Omental fat pad (tissue), 4 donors: ENCODE measurements at places on chromosomes 3 and 15. TPM values are rescaled to one million over a fixed set of nuclear protein-coding genes. Genes with fewer than 3 reads are reported as not detected.

- DNase-seq = no peak
Measured at GRCh38 chr3:122609798-122610559, 32.5 kb downstream of the PARP15 start.

PLIN1 gene
- 947 TPM for total RNA-seq

ST3GAL6 gene
- total RNA-seq = 15.9 TPM

DNA sequence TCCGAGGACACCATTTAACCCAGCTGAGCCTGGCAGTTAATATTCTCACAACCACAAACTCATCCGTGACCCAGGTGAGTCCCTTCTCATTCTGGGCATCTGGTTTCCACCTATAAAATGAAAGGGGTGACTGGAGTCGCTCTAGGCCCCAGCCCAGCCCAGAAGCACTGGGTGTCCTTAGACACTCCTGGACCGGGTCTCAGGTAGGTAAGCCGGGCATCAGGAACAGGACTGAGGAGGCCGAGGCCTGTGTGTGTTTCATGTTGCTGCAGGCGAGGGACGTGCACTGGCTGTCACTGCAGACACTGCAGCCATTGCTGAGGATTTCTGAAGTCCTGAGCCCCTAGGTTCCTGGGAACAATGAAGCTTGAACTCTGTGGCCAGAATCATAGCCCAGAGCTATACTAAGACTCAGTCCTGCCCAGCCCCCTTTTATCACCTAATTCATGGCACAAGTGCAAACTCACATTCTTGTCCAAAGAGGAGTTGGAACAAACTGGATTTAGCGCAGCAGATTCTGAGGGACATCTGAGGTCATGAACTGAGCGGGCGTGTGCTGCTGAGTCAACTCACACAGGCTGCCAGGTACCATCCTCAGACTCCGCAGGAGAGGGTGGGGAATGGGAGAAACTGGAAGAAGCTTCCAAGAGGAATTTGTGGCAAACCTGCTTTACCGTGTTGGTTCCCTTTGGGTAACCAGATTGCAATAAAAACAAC lies 184.9 kb downstream of the FAM43A start:
- no peak for DNase-seq

GRCh38 chr15:36899696-36900095 lies 200.7 kb downstream of the MEIS2 start:
- DNase-seq = no peak

GRCh38 chr3:100402891-100403290 lies 1.6 kb downstream of the LNP1 start:
- no peak for DNase-seq

DNA sequence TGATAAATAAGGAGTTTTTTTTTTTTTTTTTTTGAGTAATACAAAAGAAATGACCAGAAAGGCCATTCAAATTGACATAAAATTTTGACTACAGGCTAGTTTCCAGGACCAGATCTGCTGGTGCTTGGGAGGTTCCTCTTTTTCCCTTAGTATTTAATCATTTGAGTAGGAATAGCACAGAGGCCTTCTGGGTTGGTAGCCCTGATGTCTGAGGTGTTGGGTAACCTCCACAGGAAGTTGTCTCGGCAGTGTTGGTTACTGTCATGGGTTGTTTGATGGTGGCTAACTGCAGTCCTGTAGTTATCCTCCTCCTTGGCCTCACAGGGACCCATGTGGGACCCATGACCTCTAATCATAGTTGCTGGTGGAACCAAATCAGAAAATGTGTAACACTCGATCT lies 91.1 kb downstream of the USP13 start:
- DNase-seq = no peak

DNA sequence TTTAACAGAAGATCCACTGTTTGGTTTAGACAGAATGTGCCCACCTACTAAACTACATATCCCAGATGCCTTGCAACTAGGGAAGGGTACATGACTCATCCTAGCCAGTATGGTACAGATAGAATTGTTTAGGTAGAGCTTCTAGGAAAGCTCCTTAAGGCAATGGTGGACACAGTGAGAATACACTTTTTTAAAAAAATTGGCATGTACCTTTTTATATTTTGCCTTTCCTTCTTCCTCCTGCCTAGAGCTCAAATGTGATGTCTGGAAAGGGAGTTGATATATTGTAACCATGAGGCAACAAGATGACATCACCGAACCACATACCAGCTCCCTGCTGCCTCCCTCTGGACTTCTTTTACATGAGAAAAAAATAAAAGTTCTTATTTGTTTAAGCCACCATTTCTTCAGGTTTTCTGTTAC lies 14.4 kb upstream of the C3orf80 start:
- DNase-seq = no peak

DNA sequence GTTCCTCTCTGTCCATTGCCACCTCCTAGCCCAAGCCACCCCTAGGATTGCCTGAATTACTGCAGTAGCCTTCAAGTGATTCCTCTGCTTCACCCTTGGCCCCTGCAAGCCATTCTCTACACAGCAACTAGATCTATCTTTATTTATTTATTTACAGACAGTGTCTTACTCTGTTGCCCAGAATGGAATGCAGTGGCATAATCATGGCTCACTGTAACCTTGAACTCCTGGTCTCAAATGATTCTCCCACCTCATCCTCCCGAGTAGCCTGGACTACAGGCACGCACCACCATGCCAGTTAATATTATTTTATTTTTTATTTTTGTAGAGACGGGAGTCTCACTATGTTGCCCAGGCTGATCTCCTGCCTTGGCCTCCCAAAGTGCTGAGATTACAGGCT lies 1.9 kb upstream of the JAGN1 start:
- DNase-seq = no peak

CCR3 gene
- total RNA-seq = not detected

GRCh38 chr3:114005481-114005880 lies 50.8 kb downstream of the CCDC191 start:
- no peak for DNase-seq

GRCh38 chr15:69402816-69403215 lies 11.3 kb upstream of the KIF23 start:
- no peak for DNase-seq

SIDT1 gene
- 7.4 TPM for total RNA-seq

GOLGA8A gene
- 22.3 TPM for total RNA-seq

COL8A1 gene
- total RNA-seq = 145 TPM

- no peak for DNase-seq
Measured at GRCh38 chr3:17945799-17946399, 203.5 kb upstream of the TBC1D5 start.

- no peak for DNase-seq
Measured at GRCh38 chr3:102484363-102484762, 49.5 kb downstream of the ZPLD1 start.

GRCh38 chr3:61847784-61848462 lies 286.6 kb downstream of the PTPRG start:
- no peak for DNase-seq

NR1I2 gene
- not detected for total RNA-seq

PAK6 gene
- total RNA-seq = 1.5 TPM

DNA sequence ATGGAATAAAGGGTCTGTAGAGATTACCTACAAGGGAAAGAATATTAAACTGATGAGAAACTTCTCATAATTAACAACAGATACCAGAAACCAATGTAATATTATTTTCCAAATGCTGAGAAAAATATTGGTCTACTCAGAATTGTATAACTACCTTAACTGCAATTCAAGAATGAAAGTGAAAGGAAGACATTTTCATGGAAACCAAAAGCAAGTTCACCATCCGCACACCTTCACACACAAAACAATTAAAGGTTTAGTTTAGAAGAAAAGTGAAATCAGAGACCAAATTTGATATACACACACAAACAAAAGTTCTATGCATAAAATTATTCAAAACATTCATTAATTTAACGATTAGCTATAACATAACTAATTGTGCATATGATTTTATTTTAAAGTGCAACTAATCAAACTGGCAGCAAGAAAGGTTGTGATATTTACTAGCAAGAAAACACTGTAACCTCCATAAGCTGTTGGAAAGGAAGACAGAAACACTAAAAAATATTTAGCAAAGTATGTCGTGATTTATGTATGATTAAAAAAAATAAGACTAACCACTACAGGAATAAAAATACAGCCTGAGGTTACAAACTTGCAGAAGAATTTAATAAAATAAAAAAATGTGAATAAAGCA lies 395.5 kb downstream of the FGF12 start:
- no peak for DNase-seq

DNA sequence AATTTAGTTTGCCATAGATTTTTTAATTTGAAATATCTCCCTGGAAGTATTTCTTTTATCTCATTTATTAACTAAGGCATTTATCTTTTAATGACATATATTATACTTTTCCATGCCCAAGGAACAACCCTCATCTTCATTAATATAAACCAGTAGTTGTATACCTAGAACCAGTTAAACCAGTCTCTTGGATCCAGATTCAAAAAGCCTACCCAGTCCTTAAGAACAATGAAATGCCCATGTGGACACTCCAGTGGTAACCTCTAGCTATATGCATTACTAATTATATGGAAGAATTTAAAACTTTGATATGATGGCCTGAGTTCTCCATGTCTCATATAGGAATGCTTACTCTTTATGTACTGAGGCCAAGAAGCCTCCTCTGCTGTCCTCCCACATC lies 4.8 kb downstream of the SIDT1 start:
- DNase-seq = no peak

- DNase-seq = no peak
Measured at GRCh38 chr3:134796281-134797056, 1.4 kb downstream of the EPHB1 start.

ALDH1L1 gene
- 159 TPM for total RNA-seq

DNA sequence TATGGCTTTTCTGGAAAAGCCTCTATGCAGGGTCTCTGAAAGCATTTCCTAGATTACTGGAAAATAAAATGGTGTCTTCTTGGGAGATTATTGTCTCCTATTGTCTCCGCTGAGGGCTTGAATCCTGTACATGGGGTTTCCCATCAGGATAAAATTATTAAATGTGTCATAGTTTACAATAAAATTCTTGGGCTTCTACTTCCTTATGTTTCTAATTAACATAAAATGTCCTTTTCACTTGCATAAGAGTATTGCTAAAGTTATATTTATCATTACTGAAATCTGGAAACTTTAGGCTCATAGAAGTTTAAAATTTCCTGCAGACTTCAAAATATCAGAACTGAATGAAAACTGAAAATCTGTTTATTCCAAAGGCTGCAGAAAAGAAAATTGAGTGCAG lies 595.5 kb upstream of the AGTR1 start:
- no peak for DNase-seq

DNA sequence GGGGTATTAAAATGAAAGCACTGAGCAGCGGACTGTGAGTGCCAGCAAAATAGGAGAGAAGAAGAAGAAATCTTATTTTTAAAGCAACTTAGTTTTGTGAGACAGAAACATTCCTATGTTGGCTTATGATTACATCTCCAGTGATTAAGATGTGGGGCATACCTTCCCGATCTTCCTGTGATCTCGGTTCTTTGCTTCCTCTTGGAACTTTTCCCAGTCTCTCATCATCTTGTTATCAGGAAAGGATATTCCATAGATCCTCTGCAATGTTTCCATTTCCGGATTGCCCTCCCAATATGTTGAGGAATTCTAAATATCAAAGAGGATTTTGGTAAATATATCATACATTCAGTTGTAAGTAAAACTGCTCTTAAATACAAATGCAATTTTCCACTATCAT lies 22.2 kb downstream of the TARS3 start:
- no peak for DNase-seq

DNA sequence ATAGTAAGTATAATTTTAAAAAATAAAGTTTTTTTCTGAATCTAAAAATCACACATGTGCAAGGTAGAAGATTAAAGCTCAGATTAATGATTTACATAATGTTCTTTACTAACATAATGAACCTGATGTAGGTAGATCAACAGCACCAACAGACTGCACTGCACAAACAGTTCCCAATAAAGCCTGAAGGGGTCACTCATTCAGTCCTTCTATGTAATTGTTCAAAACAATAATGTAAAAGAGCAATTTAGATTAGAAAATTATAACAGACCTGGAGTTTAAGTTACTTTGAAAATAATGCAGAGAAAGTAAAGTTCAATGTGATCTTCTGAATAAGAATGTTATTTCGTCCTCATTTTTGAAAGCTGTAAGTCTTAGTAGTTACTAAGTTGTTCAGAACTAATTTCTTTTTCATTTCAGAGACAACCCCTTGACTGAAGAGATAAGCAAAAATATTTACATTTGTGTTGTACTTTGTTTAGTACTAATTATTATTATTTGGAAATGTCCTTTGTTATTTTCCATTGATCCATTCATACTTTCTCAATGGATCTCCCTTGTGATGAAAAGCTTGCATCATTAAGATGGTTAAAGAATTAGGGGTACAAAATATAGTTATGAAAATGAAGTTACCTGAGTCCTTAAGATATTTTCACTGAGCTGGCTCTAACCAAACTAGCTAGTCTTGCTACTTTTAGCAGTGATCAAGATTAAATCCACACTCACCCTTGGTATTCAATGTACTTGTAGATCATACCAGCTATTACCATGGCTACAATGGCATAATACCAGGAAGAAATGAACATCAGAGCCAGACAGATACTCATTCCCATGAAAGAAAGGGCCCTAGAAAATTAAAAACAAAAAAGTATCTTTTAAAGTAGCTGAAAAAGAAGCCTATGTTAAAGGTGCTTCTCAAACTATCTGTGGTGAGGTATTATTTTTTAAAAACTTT lies 16.8 kb downstream of the EMC4 start:
- DNase-seq = no peak

DNA sequence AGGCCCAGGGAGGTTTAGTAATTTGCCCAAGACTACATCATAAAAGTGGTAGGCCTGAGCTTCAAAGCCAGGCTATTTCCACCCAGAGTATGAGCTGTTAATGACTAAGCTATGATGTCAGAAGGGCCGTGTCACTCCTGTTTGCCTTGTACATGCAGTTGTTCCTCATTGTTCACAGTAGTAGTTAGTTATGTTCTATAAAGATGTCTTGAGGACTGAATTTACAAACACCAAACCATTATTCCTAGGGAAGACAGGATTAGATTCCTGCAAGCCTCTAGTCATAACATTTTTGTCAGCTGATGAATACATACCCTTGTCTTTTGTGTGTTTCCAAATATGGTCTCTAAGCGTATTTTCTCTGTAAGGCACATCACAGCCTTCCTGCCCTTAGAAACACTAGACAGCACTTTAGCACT lies 20.9 kb upstream of the LARS2 start:
- DNase-seq = no peak

- no peak for DNase-seq
Measured at GRCh38 chr15:98986281-98986680, 21.3 kb downstream of the PGPEP1L start.

DNA sequence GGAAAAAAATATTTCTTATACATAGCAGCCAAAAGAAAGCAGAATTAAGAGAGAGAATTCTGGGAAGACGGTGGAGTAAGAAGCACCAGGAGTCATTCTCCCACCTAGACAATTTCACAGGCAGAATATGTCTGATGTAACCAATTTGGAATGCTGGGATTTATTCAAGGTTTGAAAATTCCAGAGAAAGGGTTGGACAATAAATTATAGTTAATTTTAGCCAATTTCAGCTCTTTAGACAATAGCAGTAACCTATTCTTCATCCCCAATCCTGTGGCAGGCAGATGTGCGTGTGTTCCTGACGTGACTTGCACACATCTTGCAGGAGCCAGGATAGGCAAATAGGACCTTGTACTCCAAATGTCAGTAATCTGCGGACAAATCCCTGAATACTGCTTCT lies 541.0 kb upstream of the NAALADL2 start:
- no peak for DNase-seq

SQOR gene
- total RNA-seq = 80.9 TPM
